ENCODE measurements at places on chromosomes 16 and 17.

- DNase-seq, result no peak
These were observed at the start of gene CIITA for GRCh38 chr16:10876799-10877341. Gene CIITA (plus strand): TSS chr16:10877202. CDS start chr16:10877331, 129 bp downstream.

- no peak for DNase-seq
These were observed 576.0 kb upstream of the HSBP1 start for GRCh38 chr16:83231729-83232128.

DNA sequence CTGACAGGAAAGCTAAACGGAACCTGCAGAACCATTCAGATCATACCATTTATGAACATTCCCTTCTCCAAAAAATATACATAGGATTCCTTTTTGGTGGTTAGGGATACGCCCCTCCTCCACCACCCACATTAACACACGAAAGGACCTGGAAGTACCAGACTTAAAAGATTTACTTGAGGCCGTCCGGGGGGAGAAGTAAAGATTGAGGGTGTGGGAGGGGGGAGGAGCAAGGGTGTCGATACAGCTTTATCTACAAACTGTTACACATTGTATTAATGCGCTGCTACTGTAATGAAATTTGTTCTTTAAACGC, 537 bp downstream of the PALB2 start:
- DNase-seq, result no peak

DNA sequence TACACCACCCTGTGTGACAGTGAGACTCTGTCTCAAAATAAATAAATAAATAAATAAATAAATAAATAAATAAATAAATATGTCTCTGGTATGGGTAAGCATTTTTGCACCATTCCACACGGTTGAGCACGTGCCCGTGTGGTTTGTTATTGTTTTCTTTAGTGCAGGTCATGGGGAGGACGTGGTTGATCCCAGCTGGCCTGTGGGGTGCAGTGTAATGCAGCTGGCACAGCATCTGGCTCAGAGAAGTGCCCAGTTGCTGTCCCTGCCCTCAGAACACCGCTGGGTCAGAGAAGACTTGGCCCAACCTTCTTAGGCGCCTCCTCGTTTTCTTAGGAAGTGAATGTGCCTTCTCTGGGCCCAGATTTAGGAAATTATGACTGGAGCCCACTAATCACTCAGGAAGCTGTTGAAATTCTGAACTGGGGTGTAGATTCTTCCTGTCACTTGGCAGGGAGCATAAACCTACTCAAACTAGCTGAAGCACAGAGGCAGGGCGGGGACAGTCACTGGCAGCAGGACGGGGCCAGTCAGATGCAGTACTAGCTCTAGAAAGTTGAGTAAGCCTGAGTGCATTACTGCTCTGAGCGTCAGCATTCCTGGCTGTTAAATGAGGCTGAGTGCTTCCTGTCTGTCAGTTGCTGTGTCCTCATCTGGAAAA, 85.9 kb downstream of the SNX29 start:
- no peak for DNase-seq
